ENCODE measurements at places on chromosomes 1 and 21.

GRCh38 chr1:32427264-32427963 lies 33.2 kb upstream of the BSDC1 start:
- DNase-seq: no peak

GRCh38 chr1:118896416-118896815 lies 91.7 kb downstream of the TBX15 start:
- no peak for DNase-seq

- DNase-seq: no peak
Observed at GRCh38 chr1:150874455-150875196, 1.8 kb downstream of the ARNT start.

GRCh38 chr1:246160905-246161304 lies 346.2 kb downstream of the SMYD3 start:
- DNase-seq: no peak

GRCh38 chr1:4743978-4744750 lies 89.8 kb downstream of the AJAP1 start:
- DNase-seq: no peak

DNA sequence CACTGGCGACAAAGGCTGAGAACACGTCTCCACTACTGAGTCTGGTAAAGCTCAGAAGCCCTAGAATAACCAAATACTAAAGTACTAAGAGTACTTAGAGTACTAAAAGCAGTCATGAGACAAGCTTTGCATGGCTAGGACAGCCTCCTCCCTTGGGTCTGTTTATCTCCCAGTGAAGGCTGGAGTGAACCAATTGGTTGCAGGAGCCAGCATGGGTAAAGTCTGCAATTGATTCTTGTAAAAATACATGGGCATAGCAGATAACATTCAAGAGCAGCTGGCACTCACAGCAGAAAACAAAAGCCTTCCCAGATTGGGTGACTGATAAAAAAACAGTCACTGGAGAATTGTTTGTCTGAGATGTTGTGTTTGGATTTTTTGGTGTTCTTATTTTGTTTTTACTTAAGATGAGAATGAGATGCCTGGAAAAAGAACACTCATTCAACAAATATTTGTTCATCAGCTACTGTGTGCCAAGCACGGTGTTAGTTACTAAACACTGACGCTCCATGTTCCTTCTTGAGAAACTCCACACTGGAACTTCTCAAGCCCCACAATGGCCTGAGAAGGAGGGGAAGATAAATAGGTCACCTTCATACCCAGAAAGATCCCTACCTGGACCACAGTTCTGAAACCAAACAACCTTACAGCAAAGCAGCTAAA lies 3.7 kb downstream of the IRF6 start:
- DNase-seq: no peak

DNA sequence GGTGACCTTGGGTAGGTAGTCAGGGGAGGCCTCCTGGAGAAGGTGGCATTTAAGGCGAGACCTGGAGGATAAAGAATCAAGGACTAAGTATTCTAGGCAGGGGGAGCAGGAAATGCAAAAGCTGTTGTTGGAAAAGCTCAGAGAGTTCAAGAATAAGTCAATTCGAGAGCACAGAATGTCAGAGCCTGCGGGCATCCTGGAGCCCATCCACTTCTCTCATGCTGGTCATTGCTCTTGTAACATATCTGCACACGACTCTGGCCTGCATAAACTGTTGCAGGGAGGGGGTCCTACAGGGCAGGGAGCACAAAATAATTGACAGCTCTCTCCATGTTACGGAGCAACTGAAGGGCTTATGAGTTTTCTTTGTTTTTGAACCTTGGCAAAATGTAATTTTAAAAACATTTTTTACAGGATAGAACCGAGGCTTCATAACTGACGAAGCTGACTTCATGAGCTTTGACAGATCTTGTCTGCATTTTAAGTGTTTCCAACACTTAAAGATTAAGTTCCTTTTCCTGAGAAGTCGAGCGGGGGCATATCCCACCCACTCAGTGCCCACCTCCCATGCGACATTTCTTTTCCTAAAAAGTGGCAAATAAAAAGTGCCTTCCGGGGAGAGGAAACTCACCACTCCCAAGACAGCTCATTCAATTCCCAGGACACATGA lies 4.2 kb downstream of the PLA2G5 start:
- no peak for DNase-seq

DNA sequence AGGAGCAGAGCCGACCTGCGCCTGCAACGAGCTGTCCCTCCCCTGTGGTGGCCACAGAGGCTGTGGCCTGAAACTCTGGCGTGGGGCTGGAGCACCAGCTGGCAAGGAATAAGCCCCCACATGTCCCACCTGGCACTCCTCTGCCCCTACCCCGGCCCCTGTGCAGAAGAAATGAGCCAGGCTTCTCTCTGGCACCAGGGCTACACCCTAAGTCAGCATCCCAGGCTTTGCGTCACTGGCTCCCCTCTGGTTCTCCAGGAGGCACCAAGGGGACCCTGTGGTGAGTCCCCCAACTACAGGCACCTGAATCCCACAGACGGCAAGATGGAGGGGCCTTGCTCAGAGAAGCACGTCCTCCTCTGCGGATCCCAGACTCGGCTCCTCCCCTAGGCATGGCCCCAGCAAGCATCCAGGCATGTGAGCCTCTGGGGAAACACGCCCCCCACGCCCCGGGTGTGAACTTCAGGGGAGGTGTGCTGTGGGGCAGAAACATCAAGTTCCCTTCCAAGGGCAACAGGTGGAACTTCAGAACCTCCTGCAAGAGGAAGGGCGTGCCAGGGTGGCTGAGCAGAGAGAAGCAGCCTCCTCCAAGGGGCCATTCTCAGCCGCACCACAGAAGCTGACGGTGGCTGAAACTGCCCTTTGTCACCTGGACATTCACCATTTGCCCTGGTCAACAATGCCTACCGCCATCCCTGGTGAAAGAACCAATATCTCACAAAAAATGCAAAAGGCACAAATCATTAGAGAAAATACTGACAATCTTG lies 2.9 kb downstream of the KRTAP10-7 start:
- no peak for DNase-seq

- no peak for DNase-seq
Observed at GRCh38 chr1:116024626-116025025, 48.3 kb downstream of the SLC22A15 start.

DNA sequence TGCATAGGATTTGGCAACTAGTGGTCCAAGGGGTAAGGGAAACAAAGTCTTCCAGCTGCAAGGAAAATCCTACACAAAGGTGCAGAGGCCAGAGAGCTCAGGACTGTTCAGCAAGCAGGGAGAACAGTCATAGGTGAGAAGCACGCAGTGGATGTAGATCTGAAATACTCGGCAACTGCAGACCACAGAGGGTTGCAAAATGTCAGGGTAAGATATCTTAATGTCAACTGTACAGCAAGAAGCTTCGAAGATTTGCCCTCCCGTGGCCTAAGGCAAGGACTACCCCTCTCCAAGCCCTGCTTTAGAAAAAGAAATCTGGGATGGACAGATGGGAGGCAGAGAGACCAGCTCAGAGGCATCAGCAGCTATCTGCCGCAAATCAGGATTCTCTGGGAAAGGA lies 153.4 kb upstream of the IRF2BP2 start:
- DNase-seq: no peak

GRCh38 chr1:182611326-182611725 lies 7.1 kb upstream of the RGS16 start:
- no peak for DNase-seq

- peak; percentile 33 for DNase-seq
Observed at GRCh38 chr1:24900486-24900849, 29.6 kb downstream of the RUNX3 start.

- DNase-seq: no peak
Observed at GRCh38 chr1:161185732-161186311, 8.5 kb upstream of the B4GALT3 start.

GRCh38 chr1:30588311-30589073 lies 134.9 kb downstream of the MATN1 start:
- DNase-seq: no peak

GRCh38 chr1:200379432-200379757 lies 30.4 kb downstream of the ZNF281 start:
- no peak for DNase-seq

- no peak for DNase-seq
Observed at GRCh38 chr1:184509105-184509504, 122.3 kb downstream of the C1orf21 start.

DNA sequence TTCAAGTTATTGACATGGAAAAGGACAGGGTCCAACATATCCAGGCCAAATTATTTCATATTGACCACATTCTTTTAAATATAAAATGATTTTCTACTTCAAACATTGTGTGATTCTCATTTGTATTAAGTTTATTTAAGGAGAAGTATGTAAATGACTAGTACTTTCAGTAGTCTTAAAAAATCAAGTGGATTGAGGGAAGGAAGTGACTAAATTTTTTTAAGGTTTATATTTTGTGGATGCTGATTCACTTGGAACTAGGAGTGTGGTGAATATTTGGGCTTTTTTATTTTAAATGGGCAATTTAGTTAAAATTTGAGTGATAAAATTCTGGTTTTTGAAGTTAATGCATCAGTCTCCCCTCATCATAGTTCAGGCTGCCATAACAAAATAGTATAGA lies 10.1 kb downstream of the PRRC2C start:
- no peak for DNase-seq

GRCh38 chr1:181099152-181100014 lies 10.9 kb downstream of the IER5 start:
- DNase-seq: no peak

- no peak for DNase-seq
Observed at GRCh38 chr1:80656641-80657040, 1144.1 kb upstream of the ADGRL2 start.

- DNase-seq: no peak
Observed at GRCh38 chr1:245859493-245860114, 647.5 kb downstream of the SMYD3 start.

DNA sequence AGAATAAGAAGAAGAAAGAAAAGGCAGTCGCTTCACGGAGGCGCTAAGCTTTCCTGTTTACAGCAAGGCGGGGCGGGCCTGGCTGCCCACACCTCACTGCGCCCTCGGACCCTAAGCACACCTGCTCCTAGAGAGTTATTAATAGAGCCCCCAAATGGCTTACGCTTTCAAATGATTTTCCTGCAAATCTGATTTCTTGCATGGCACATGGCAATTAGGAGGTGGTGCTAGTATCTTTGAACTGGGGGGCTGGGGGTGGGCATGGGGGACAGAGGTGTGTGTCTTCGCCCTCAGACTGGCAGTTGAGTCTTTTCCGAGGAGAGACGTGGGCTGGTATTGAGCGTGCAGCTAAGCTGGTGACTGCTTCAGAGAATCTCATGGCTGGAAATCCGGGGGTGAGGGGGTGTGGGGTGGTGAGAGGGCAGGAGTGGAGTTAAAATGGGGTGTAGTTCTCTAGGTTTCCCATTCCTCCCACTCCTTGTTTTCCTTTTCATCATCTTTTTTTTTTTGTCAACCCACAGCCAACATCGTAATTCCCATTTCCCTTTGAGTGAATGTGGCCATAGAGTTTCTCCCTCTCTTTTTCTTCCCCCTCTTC lies 1.3 kb downstream of the S1PR1 start:
- DNase-seq: peak; percentile 51

GRCh38 chr1:151854658-151855057 lies 1.1 kb upstream of the THEM5 start:
- no peak for DNase-seq

- no peak for DNase-seq
Observed at GRCh38 chr1:61904354-61904753, 162.1 kb downstream of the PATJ start.

- DNase-seq: no peak
Observed at GRCh38 chr1:210438928-210439841, 110.5 kb downstream of the HHAT start.

- DNase-seq: no peak
Observed at GRCh38 chr1:86739648-86740509, 35.5 kb downstream of the SH3GLB1 start.

GRCh38 chr1:248779350-248779749 lies 23.8 kb upstream of the LYPD8 start:
- no peak for DNase-seq

GRCh38 chr1:117493906-117494305 lies 111.9 kb upstream of the TENT5C start:
- no peak for DNase-seq

DNA sequence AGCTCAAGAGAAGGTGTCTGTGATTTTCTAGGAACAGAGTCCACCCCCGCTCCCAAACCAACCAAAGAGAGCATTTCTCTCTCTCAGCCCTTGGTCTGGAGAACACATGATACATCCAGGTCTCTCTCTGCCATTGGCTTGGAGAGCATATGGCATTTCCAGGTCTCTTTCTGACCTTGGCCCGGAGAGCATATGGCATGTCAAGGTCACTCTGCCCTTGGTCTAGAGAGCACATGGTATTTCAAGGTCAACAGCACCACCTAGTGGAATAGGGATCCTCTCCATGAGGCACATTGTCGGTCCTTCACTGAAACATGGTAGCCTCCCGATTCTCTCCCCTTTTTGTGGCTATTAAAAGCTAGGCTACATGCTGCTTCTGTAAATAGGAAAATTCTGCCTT lies 437.7 kb upstream of the OLFM3 start:
- no peak for DNase-seq

DNA sequence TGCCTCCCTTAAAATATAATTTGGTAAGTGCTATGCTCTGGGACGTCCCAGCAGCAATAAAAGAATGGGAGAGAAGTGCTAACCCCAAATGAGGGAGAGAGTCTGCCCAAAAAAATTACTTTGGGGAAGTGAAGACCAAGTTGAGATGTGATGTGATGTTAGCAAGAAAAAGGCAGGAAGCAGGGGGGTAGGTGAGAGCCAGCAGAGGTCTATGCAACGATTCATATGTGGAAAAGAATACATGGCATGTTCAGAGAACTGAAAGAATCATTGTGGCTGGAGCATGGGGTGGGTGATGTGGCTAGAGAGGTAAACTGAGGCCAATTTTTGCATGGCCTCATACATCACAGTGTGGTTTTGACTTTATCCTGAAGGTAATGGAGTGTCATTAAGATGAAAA lies 5.6 kb upstream of the CTPS1 start:
- no peak for DNase-seq

All from activated naive CD8-positive, alpha-beta T cell treated with anti-CD3 and anti-CD28 coated beads, Interleukin-2, amount 10 ng/mL, durations not matched to agents 7 days and 5 days (primary cell).